ENCODE measurements at places on chromosomes 1 and 21.

- no peak for DNase-seq
Measured at GRCh38 chr1:247121382-247121781, 17.2 kb upstream of the ZNF669 start.

DNA sequence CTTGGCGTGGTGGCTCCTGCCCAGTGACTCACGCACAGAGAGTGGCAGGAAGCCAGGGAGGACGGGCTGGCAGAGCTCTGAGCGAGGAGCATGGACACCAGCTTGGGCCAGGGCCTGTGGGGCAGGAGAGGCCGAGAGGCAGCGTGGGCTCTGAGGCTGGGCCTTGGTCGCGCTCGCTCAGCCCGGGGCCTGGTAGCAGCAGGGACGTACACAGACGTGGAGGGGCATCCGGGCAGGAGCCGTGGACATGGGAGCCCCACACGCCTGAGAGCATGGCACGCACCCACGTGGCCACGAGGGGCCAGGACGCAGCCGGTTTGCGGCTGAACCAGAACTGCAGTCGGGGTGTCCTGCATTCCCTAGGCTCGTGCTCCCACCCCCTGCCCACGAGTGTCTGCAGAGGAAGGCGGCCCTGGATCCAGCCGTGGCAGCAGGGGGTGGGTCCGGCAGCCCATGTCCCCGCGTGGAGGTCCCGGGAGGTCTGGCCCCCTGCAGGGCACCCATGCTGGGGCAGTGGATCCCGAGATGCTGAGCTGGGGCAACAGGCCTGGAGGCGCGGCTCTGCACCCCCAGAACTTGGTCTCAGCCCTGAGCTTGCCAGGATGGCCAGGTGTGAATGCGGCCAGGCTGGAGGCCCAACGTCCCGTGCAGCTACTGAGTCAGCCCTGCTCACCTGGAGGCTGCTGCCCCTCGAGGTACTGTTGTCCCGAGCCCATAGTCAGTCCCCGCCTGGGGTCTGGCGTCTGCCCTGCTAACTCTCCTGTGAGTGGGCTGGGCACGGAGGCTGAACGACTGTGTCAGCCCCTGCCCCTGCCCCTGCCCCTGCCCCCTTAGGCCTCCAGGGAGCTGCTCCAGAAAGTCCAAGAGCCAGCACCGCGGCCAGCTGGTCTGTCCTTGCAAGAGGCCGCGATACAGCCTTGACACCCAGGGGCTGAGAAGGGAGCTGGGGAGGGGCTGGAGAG lies 61.6 kb downstream of the SLX9 start:
- DNase-seq: peak; percentile 68

DNA sequence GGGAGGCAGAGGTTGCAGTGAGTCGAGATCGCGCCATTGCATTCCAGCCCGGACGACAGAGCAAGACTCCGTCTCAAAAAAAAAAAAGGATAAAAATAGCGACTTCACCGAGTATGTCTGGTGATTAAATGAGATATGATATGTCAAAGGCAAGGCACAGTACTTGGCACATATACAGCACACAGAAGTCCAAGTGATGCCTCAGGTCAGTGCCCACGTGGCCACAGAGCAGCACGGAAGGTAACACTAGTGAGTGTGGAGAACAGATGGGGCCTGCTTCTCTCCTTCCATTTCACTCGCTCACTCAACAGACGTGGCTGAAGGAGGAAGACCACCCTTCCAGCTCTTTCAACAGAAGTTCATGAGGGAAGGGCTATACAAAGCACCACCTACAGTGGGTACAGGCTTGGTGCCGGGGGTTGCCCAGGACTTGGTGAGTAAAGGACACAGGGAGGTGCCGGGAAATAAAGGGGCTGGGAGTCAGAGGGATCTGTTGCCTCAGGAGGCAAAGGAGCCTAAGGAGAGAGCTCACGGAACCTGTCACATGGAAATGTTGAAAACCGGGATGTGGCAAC lies 8.9 kb downstream of the CSRP1 start:
- no peak for DNase-seq

DNA sequence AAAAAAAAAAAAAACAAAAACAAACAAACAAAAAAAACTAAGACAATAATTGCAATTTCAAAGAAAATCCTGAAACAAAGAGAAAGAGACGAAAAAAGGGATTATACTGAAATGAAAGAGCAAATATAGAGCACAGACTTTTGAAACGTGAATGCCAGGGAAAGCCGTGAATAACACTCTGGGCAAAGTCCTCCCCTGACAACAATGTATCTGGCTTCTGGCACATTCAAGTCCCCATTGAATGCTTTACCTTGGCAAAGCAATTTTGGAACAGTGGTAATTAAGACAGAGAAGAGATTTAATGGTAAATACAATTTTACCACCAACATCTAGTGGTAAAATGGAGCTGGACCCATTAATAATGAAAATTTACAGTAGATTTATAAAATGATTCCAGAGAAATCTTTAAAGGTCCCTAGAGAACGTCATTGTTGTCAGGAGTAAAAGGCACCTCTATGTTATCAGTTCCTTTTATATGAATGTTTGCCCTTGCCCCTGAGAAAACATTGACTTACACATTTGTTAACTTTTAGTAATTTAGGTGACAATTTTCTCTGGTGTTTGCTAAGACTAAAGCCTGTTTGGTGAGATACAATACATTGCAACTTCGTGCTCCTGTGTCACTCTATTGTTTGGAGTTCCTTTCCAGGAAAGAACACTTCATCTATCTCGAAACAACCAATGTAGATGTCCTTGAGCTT lies 89.7 kb downstream of the GREM2 start:
- no peak for DNase-seq

GRCh38 chr1:213415691-213416380 lies 364.8 kb downstream of the RPS6KC1 start:
- DNase-seq: no peak

- no peak for DNase-seq
Measured at GRCh38 chr1:38777464-38777957, 82.1 kb downstream of the RRAGC start.

GRCh38 chr1:12384836-12385456 lies 155.1 kb downstream of the VPS13D start:
- no peak for DNase-seq

- DNase-seq: peak; percentile 89
Measured at GRCh38 chr1:239814306-239814881, 277.3 kb upstream of the FMN2 start.

GRCh38 chr1:205598841-205599668 lies 32.8 kb downstream of the ELK4 start:
- peak; percentile 95 for DNase-seq

- no peak for DNase-seq
Measured at GRCh38 chr1:45563843-45564242, 13.2 kb downstream of the AKR1A1 start.

GRCh38 chr1:182786223-182786994 lies 3.2 kb upstream of the NPL start:
- peak; percentile 77 for DNase-seq
